Stimulated activated CD4-positive, alpha-beta T cell treated with anti-CD3 and anti-CD28 coated beads, Interleukin-15, amount 100 ng/mL, for 1 hour (primary cell): ENCODE measurements at places on chromosomes 12 and 14.

DNA sequence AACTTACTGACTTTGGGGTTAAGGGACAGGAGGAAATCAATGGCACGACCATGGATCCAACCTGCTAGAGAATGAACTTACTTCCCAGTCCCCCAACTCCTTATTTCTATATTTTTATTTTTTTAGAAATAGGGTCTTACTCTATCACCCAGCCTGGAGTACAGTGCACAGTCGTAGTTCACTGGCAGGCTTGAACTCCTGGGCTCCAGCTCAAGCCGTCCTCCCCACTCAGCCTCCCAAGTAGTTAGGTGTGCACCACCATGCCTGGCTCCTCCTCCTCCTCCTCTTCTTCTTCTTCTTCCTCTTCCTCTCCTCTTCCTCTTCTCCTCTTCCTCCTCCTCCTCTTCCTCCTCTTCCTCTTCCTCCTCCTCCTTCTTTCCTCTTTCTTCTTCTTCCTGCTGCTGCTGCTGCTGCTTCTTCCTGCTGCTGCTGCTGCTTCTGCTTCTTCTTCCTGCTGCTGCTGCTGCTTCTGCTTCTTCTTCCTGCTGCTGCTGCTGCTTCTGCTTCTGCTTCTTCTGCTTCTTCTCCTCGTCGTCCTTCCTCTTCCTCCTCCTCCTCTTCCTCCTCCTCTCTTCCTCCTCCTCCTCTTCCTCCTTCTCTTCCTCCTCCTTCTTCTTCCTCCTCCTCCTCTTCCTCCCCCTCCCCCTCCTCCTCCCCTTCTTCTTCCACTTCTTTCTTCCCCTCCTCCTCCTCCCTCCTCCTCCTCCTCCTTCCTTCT, 390.1 kb upstream of the RGS6 start:
- no peak for DNase-seq

GRCh38 chr14:28130610-28131284, 635.8 kb upstream of the FOXG1 start:
- no peak for DNase-seq

GRCh38 chr12:7374423-7375144, 69.4 kb downstream of the CD163L1 start:
- DNase-seq: no peak

GRCh38 chr12:10802587-10802986, at the start of gene TAS2R7:
TAS2R7 (minus strand) TSS chr12:10802627; CDS start chr12:10802570, 57 bp downstream.
- no peak for DNase-seq

GRCh38 chr12:33830070-33830469, 192.2 kb upstream of the ALG10 start:
- DNase-seq: no peak

DNA sequence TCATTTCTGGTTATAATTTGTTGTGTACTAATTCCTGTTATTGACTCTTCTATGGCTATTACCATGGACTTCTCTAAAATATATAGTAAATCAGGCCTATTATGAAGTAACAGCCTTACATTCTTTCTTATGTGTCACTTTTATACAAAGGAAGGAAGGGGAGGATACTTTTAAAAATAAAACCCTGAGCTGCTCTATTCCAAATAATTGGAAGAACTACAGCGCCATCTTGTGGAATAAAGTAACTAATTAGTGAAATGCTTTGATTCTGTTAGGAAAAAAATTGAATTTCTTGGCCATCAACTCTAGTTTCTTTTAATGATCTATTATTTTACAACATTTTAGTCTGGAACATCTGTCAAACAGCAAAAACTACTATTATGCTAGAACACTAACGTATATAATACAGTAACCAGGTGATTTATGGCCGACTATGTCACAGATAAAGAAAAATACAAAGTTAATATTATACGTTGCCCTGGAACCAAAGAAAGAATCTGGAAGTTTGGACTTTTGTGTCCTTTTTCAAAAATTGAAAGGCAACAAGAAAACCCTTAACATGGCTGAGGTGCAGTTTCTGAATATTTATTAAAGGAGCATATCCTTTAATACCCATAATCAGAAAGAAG, 55.0 kb upstream of the NELL2 start:
- no peak for DNase-seq

- DNase-seq: no peak
These were observed 73.4 kb downstream of the CAPZA3 start for GRCh38 chr12:18811273-18811672.

DNA sequence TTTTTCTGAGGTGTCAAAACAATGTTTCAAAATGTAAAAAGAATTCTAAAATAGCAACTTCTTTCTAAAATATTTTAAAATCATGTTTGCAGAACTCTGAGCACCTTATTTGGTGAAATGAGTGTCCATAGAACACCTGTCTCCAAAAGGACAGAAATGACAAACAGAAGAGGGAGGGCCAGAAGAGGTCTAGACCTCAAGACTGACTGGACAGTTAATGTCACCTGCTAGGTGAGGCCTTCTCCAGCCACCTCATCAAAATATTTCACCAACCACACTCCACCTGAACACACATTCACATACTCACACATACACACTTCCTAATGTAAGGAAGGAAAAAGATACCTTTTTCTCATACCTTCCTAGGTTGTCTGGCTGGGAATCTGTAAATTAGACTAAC, 147.8 kb upstream of the PLEKHA5 start:
- no peak for DNase-seq

DNA sequence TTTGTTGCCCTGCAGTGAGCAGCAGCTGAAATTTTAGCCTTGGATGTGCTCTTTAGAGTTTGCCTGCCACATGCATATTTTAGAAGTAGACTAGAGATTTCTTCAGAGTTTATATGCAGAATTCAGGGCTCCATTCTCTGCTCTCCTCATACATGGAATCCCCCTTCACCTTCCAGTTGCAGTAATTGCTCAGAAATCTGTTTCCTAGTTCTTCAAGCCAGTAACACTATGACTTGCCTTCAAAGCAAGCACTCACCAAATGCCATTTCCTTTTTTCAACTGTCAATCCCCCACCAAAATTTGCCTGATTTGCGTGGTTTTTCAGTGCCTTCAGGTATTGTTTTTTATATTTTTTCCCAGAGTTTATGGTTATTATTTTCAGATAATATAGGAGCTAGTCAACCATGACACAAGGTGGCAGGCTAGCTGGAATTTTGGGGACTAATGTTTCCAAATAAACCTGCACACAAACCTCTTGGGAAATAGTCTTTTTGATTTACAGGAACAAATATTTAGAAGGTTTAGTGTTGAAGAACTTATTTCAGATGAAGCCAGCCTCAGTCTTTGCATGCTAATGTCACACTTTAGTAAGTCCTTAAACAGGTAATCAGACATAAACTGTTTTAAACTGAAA, 79.2 kb downstream of the ASCL1 start:
- DNase-seq: no peak

DNA sequence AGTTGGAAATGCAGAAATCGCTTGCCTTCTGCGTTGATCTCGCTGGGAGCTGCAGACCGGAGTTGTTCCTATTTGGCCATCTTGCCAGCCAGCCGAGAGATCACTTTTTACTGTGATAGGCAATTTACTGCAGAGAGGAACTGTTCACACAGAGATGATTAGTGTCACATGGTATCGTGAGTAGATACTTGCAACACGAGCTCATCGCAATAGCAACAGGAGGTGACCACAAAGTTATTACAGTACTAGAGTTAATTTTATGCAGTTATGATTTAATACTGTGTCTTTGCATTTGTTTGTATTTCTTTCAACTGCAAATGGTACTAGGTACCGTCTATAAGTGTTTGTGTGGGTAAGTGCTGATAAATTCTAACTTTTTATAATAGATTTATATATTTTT, 27.8 kb downstream of the NOPCHAP1 start:
- no peak for DNase-seq

DNA sequence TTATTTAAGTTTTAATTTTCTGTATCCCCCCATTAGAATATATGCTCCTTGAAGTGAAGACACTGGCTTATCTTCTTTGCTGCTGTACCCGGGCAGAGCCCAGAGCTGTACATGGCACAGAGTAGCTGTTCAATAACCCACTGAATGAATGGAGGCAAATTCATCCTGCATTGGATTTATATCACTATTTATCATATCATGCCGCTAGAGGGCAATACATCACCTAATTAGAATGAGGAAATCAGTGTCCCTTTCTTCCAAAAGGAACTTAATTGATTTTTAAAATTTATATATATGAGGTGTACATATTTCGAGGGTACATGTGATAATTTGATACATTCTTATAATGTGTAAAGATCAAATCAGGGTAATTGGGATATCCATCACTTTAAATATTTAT, 89.2 kb upstream of the TMEM260 start:
- DNase-seq: no peak

- no peak for DNase-seq
These were observed 104.5 kb downstream of the TMEM30B start for GRCh38 chr14:61176686-61177085.

- no peak for DNase-seq
These were observed 97.1 kb downstream of the ALG10 start for GRCh38 chr12:34119366-34119765.

DNA sequence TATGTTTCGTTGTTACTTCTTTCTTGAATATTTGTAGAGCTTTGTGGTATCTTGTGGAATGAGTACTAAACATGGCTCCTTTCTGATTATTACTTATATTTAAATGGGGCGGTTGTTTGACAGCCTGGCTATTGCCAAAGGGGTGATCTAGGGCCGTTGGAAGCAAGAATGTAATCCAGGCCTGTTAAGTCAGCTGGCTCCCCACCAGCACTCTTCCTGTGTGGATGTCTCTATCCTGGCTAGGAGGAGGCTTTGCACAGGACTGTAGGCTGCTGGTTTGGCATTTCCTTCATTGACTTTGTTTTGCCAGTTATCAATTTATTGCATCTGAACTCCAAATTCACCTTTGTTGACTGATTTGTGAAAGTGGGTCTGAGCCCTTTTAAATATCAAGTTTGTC, 5.6 kb downstream of the FAM234B start:
- DNase-seq: no peak

DNA sequence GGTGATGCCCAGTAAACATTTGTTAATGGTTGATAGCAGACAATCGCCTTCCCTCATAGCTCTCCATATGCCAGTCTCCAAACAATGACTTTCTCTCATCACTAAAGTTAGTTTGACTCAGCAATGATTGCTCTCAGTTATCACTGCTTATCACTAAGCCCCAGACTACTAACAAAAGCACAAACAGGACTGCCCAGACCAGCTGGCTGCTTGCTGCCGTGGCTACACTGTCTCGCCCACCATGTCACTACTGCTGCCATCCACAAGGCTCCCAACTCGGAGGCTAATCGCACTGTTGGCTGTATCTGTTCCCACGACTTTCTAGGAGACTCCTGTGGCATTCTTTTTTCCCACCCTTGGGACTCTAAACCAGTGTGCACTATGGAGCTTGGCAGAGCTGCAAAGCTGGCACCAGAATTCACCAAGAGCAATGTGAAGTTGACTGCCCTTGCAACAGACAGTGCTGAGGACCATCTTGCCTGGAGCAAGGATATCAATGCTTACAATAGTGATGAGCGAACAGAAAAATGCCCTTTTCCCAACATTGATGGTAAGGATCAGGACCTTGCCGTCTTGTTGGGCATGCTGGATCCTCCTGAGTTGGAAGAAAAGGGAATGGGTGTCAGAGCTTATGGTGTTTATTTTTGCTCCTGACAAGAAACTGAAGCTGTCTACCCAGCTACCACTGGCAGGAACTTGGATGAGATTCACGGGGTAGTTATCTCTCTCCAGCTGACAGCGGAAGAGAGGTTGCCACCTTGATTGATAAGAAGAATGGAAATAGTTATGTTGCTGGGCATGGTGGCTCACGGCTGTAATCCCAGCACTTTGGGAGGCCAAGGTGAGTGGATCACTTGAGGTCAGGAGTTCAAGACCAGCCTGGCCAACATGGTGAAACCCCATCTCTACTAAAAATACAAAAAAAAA, 27.1 kb upstream of the NR2C1 start:
- no peak for DNase-seq

GRCh38 chr14:30142216-30142615, 214.6 kb upstream of the PRKD1 start:
- DNase-seq: no peak

DNA sequence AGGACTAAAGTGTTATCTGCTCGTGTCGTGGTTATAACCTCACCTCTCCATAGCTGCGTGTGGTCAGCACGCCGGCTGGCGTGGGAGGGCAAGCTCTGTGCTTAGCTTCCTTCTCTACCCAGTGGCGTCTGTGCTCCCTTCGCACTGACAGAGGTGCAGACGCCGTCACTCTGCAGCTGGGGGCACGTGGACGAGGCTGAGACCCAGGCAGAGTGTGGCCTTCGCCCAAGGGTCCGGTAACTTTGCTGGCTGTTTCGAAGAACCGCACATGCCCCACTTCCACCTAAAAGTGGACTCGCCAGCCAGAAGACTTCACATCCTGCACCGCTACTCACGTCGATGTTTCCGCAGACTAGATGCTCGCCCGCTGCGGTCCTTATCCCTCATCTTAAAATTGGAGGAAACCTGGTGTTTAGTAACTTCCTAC, 35.9 kb upstream of the DYNC1H1 start:
- DNase-seq: no peak

DNA sequence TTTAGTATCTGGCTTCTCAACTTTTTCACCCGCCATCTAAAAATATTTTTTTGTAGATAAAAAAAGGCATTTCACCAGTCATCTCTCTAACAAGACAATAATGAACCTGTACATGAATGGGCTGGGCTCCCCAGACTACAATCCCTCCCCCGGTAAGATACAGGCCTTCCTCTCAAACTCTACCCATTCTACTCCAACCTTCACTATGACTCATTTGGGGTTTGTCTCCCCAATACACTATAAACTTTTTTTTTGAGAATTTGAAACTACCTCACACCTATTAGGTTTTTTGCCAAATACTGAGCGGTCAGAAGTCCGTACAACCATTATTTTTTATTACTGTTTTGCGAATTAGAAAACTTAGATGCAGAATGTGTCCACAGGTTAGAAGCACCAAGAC, 784 bp downstream of the RPL6 start:
- no peak for DNase-seq

GRCh38 chr12:105696-106095, 39.1 kb downstream of the IQSEC3 start:
- no peak for DNase-seq

DNA sequence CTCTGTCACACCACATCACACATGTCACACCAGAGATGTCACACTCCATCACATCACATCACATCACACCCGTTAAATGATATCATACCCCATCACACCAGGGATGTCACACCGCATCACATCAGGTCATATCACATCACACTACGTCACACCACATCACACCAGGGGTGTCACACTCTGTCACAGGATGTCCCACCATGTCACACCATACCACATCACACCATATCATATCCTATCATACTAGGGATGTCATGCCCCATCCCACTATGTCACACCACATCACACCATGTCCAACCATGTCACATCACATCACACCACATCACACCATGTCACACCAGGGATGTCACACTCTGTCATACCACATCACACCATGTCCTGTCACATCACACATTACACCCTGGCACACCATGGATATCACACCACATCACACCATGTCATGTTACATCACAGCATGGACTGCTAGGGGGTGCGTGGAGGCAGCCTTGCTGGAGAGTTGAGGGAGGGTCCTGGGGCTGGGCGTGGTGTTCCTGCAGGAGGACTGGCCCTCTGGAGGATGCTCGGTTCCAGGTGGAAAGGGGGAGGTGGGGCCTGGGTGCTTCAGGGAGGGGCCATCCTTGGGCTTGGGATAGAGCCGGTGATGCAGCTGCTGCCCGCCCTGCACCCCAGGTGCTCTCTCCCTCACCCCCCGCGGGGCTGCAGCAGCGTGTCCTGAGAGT, 134.6 kb downstream of the TMEM121 start:
- DNase-seq: no peak
